ENCODE measurements at places on chromosomes 7 and 10. TPM values are rescaled to one million over a fixed set of nuclear protein-coding genes. Genes with fewer than 3 reads are reported as not detected.

Gene ASB10
- total RNA-seq = not detected

GRCh38 chr7:99767662-99768061 is 16.3 kb downstream of the CYP3A4 start:
- no peaks in the 10 kb centered on the region for H3K36me3 ChIP-seq
- no peak for DNase-seq
- H3K27ac ChIP-seq = no peak overlapping the region
- no peaks in the 10 kb centered on the region for H3K4me1 ChIP-seq
- H3K4me3 ChIP-seq = no peak overlapping the region
- no peaks in the 10 kb centered on the region for H3K27me3 ChIP-seq

DNA sequence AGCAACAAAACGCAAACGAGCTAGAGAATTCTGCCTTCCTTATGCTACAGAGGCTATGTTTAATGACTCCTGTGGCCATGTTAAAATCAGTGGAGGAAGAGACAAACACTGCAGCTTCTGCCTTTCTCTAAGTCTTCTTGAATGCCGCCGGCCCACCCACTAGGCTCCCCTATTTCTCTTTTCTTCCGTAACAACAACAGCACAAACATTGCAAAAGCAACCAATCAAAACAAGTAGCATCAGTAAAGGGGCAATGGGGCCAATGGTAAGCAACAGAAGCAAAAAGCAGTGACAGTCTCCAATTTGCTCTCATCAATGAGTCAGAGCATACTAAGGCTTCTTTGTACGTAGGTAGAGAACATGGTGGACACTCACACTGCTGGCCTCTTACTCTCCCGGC is 26.8 kb downstream of the DNAJC1 start:
- no peak overlapping the region for H3K27ac ChIP-seq
- H3K4me1 ChIP-seq = no peaks in the 10 kb centered on the region
- no peaks in the 10 kb centered on the region for H3K36me3 ChIP-seq
- no peaks in the 10 kb centered on the region for H3K27me3 ChIP-seq
- H3K4me3 ChIP-seq = no peak overlapping the region

GRCh38 chr10:113080925-113081229 is 130.8 kb downstream of the TCF7L2 start:
- H3K4me1 ChIP-seq = no peaks in the 10 kb centered on the region
- H3K27ac ChIP-seq = peak overlapping the region; percentile 54
- no peaks in the 10 kb centered on the region for H3K36me3 ChIP-seq

Gene SNX10
- total RNA-seq = 13.4 TPM

DNA sequence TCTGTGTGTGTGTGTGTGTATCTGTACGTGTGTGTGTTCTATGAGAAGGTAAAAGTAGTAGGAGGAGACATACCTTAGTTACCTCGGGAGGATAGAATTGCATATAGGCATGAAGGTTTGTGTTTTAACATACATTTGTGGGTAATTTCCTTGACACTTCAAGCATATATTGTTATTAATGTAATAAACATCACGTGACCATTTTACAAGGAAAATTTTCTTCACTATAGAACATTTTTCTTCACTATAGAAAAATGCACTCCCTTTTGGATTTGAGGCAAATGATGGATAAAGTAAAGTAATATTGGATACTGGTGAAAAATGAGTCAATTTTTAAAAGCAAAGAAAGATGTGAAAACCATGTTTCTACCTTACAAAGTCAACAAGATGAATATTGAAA is 127.0 kb upstream of the PLXDC2 start:
- H3K27me3 ChIP-seq = no peaks in the 10 kb centered on the region
- no peaks in the 10 kb centered on the region for H3K4me1 ChIP-seq

DNA sequence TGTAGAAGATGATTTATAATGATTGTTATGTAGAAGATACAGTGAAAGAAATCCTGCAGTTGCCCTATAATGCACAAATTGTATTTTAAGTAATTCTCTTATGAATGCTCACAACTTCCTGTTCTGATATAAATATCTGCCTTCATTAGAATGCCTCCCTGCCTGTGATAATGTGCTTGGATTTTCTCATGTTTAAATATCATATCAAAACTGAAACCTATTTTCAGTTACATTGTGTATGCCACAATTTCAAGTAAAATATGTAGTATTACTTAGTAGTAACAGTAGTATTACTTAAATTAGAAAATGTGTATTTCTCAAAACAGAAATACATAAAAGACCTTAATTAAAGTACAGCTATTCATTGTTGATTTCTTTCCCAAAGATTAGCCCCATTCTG is 41.1 kb upstream of the TFEC start:
- no peak overlapping the region for H3K27ac ChIP-seq
- H3K36me3 ChIP-seq = peaks cover 5% of the 10 kb centered on the region
- no peaks in the 10 kb centered on the region for H3K27me3 ChIP-seq
- no peak for DNase-seq
- H3K4me1 ChIP-seq = no peaks in the 10 kb centered on the region

DNA sequence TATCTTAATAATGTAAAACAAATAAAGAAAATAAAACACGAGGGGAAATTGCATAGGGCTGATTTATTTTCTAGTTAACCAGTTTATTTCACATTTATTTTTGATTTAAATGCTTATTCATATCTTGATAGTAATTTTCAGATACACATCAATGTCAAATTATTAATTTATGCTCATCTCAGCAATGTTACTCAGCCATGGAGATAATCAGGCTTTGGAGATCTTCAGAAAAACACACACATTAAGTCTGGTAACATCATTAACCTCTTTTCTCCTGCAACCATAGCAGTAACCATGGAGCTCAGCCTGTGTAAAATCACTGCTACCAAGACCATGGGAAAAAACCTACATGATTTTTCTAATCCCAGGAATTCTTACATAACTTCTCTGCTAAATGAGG is 31.9 kb upstream of the TBX20 start:
- H3K4me3 ChIP-seq = no peak overlapping the region
- H3K27ac ChIP-seq = no peak overlapping the region
- H3K36me3 ChIP-seq = no peaks in the 10 kb centered on the region
- DNase-seq = no peak
- H3K4me1 ChIP-seq = no peaks in the 10 kb centered on the region

GRCh38 chr10:48670978-48671913 is 13.4 kb upstream of the WDFY4 start:
- H3K27me3 ChIP-seq = peaks cover 14% of the 10 kb centered on the region
- H3K4me3 ChIP-seq = no peak overlapping the region
- H3K36me3 ChIP-seq = no peaks in the 10 kb centered on the region

Gene ZNF485
- 4.5 TPM for total RNA-seq

Gene PTN
- 0.48 TPM for total RNA-seq

DNA sequence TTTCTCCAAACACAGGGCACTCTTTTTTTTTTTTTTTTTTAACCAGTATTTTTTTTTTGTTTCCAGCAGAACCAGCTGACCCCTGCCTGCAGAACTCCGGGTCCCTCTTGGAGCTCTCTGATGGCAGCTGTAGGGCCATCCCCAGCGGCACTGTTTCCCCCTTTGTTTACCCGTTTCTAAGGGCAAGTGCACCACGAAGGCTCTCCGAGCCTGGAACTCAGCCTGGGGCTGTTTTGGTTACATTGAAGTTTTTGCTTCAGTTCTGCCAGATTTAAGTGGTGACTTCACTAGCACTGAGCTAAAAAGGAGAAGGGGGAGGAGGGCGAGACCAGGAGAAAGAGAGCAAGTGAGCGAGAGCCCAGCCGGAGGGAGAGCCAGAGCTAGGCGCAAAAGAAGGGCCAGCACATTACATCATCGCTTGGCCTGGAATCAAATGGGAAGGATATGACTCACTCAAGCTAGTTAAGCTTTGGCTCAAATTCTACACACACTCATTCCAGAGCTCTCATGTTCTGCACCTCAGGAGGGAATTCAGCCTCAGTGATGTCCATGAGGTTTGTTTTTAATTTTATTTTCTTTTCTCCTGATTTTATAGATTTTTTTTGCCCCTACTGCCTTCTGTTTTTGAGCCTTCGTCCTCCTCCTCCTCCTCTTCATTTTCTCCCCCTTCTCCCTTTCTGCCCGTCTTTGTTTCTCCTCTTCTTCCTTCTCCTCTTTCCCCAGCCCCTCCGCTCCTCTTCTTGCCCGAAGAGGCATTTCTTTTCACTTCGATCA is 272.3 kb downstream of the TRIL start:
- H3K27me3 ChIP-seq = no peaks in the 10 kb centered on the region
- no peaks in the 10 kb centered on the region for H3K36me3 ChIP-seq
- peak overlapping the region; percentile 42 for H3K4me3 ChIP-seq
- peak overlapping the region; percentile 73 for H3K27ac ChIP-seq
- peak; percentile 88 for DNase-seq

- H3K27me3 ChIP-seq = no peaks in the 10 kb centered on the region
- no peak overlapping the region for H3K27ac ChIP-seq
- H3K4me1 ChIP-seq = peaks cover 5% of the 10 kb centered on the region
- H3K36me3 ChIP-seq = no peaks in the 10 kb centered on the region
- DNase-seq = no peak
Observed at GRCh38 chr10:77619964-77620703, 17.5 kb downstream of the KCNMA1 start.

Gene GDF10
- 2.0 TPM for total RNA-seq

GRCh38 chr10:84606428-84606827 is 278.0 kb downstream of the CCSER2 start:
- DNase-seq = no peak
- H3K36me3 ChIP-seq = no peaks in the 10 kb centered on the region
- H3K4me1 ChIP-seq = no peaks in the 10 kb centered on the region
- H3K27me3 ChIP-seq = no peaks in the 10 kb centered on the region
- no peak overlapping the region for H3K27ac ChIP-seq

GRCh38 chr10:117539903-117540639 is 2.5 kb upstream of the EMX2 start:
- H3K27me3 ChIP-seq = peaks cover 5% of the 10 kb centered on the region
- no peak overlapping the region for H3K27ac ChIP-seq
- H3K4me1 ChIP-seq = peaks cover 10% of the 10 kb centered on the region
- no peak for DNase-seq

Gene ZFYVE27
- 29.2 TPM for total RNA-seq

- no peaks in the 10 kb centered on the region for H3K36me3 ChIP-seq
- no peaks in the 10 kb centered on the region for H3K27me3 ChIP-seq
- H3K4me1 ChIP-seq = no peaks in the 10 kb centered on the region
- DNase-seq = no peak
Observed at GRCh38 chr10:101612872-101613271, 24.8 kb downstream of the DPCD start.

GRCh38 chr7:84548366-84549365 is 354.1 kb upstream of the SEMA3A start:
- H3K4me1 ChIP-seq = no peaks in the 10 kb centered on the region
- no peaks in the 10 kb centered on the region for H3K27me3 ChIP-seq

Gene AGAP6
- 26.8 TPM for total RNA-seq

DNA sequence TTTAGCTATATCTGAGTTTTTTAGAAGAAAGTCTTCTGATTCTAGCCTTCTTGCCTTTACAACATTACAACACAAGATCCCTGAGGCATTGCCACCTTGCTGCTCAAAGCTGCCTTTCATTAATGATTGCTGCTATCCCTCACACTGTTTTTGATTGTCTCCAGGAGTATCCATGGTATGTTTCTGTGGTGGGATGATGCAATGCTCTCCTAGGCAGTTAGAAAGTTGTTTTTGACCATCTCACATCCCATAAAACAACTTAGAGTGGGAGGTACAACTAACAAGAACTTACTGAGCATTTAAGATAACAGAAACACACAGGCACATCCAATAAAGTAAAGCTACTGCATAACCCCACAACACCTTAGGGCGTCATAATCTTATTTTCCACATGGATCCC is 1156.0 kb upstream of the LRRTM3 start:
- H3K27ac ChIP-seq = no peak overlapping the region
- H3K36me3 ChIP-seq = no peaks in the 10 kb centered on the region
- H3K27me3 ChIP-seq = no peaks in the 10 kb centered on the region
- no peaks in the 10 kb centered on the region for H3K4me1 ChIP-seq
- DNase-seq = no peak
- H3K4me3 ChIP-seq = no peak overlapping the region
